BJ (cell line): ENCODE measurements at places on chromosomes 2 and 18.
A peak's percentile ranks its signal among the peaks of the same experiment; 100 is the strongest.

DNA sequence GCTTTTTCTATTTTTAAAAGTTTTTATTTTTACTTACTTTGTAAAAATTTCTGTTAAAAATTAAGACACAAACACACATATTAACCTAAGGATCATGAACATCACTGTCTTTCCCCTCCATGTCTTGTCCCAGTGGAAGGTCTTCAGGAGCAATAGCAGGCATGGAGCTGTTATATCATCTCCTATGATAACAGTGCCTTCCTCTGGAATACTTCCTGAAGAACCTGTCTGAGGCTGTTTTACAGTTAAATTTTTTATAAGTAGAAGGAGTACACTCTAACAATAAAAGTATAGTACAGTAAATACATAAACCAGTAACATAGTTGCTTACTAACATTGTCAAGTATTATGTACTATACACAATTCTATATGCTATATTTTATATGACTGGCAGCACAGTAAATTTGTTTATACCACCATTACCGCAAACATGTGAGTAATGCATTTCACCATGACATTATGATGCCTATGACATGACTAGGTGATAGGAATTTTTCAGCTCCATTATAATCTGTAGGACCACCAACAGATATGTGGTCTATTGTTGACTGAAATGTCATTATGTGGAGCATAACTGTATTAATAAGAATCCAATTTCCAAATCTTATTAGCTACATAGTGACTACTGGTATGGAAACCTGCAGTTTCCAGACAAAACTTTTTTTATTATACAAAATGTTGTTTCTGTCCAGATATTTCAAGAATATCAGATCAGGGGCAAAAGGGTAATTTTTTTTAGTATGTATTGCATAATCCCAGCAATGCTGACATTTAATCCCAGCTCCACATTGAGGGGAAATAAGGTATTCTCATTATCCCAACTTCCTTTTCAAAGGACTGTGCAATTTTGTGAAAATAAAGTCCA, 337.2 kb upstream of the SLC39A10 start:
- no peak for DNase-seq

DNA sequence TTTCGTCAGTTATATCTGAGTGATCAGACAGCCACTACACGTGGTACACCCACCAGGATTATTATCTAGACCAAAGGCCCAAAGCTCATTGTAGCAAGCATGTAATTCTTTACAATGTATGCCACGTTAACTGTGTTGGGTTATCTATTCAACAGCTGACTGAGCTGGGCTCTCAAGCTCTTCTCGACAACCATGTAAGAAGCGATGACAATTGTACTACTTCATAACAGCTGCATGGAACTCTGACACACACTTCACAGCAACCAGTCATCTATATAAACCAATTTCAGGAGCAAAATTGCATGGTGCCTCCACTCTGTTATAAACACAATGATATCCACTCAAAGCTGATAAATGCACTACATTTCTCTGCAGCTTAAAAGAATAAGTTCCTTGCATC, 701.8 kb downstream of the NR4A2 start:
- no peak for DNase-seq

DNA sequence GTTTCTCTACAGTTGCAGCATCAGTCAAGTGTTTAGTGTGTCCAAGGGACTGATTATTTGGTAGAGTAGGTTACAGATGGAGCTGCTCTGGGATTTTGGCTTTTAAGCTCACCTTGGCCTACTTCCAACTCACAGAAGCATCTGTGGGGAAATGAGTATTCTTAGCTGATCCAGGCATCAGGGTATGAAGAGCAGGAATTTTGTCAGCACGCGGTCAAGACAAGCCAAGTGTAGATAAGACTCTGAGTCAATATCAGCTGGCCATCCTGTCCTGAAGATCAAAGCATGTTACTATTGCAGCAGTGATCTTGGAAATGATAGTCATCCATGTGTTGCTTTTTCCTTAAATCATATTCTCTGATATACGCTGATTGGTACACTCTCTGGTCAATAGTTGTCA, 24.4 kb downstream of the SERPINB4 start:
- no peak for DNase-seq

- DNase-seq = no peak
These were observed 306.7 kb upstream of the CHST9 start for GRCh38 chr18:27491772-27492171.

DNA sequence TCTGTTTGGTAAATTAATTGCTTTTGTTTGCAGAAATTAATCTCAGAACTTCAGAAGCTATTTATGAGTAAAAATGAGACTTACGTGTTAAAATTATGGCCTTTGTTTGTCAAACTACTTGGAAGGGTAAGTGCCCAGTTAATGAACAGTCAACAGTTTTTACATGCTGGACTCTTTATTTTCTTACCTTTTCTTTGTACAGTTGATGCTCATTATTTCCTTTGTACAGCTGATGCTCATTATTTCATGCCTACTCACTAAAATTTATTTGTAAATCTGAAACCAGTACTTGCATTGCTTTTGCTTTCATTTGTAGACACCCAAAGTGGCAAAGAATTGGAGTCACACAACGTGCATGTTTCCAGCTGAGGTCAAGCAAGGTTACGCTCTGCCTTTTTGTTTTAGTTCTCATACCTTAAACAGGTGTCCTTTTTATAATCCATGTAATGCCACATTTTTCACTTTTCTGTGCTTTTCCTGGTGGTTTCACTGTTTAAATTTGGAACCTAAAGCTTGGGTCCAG, 13.3 kb downstream of the RIF1 start:
- DNase-seq = no peak

DNA sequence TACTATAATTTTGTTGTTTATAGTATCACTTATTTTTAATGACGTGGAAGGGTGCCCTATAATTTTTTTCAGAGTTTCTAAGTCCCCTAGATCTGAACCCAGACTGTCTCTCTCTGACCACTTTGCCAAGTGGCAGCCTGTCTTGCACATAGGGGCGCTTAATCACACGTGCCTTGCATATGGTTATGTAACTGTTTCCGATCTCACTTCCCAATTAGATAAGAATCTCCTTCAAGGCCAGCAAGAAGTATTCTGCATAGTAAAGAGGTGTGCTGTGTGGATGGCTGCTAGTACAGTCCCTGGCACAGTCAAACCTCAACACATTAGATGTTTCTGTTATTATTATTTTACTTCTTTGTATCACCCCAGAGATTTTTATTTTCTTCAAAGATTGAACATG, 197.8 kb upstream of the SIX2 start:
- DNase-seq = no peak

DNA sequence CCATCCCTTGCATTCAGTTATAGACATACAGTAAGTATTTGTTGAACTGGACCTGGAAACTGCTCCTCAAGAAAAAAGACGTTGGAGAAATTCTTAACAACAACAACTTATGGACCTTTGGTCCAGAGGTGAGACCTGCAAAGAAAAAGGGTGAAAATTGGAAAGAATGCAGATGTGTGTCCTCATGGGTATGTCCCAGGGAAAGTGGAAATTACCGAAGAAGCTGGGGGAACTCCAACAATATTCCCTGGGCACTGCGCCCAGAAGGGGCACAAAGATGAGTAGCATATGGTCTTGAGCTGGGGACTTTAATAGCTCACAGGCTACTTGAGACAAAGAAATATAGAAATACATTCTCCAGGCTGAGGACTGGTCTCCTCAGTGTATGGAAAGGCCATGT, 35.5 kb upstream of the YWHAQ start:
- no peak for DNase-seq

DNA sequence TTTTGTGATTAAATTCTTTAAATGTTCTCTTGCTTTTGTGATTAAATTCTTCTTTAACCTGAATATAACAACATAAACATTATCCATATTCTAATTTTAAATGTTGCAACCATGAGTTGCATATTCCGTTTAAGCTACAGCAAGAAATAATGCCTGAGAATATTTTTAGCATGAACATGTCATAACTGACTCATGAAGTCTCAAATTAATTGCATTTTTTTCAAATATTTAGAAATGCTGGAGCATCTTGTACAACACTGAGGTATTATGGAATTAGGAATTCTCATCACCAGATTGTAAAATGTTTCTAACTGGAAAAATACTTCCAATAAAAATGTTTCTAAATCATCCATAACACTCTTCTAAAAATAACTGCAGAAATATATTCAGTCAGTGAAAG, 14.7 kb downstream of the ROCK2 start:
- DNase-seq = peak; percentile 41

- no peak for DNase-seq
These were observed 59.7 kb upstream of the PMAIP1 start for GRCh38 chr18:59839931-59840685.

DNA sequence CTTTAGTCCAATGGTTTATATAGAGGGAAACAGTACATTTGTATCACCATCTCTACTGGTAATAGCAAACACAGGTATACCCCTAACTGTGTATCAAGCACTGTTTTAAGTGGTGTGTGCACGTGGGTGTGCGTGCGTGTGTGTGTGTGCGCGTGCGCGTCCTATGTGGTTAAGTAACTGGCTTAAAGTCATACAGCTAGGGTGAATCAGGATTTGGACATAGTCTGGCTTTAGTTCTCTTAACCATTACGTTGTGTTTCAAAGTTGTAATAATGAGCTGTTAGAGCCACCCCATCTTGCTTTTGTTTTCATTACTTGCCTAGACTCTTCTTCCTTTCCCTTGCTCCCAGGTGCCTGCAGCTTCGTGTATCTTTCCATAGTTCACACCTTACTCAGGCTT, 2.1 kb downstream of the HADHB start:
- DNase-seq = no peak

DNA sequence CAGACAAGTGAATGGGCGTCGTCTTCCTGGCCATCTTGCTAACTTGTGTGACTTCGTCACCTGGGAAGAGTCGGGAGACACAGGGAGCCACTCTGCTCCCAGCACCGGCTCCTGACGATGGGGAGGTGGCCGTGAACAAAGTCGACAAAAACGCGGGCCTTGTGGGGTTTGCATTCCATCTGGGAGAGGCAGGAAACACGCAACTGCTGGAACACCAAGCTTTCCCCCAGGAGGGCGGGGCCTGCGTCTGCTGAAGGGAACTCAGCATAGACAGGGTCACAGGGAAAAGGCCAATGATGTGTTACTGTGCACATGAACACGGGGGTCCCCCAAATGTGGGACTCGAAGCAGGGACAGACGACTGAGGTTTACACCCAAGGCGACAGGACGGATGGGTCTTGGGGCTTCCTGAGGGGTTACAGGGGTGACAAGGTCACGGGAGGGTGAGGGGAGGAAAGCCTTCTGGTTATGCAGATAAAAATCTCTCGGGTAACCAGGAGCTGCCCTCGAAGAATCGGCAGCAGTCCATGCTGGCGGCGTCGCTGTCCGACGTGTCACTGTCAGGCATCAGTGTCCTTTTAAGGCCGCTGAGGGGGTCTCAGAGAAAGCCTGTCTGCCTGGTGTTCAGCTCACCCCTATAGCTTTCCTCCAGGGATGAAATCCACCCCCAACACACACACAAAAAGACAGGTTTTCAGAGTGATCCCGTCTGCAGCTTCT, 28.2 kb upstream of the PRLH start:
- no peak for DNase-seq

GRCh38 chr2:168030862-168031624, 216.4 kb downstream of the STK39 start:
- DNase-seq = peak; percentile 21

DNA sequence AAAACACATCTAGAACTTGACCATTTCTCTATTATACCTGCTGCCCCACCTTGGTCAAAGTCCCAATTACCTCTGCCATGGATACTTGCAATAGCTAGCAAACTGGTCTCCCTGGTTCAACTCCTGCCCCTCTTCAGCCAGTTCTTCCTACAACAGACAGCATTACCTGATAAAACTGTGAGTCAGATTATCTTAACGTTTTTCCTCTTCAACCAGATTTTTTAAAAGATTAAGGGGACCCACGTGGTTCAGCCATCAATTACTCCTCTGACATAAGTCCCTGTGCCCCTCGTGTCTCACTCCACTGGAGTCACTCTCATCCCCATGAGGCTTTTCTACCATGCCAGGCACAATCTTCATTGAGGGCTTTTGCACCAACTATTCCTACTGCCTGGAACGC, 5.3 kb upstream of the ARHGAP15 start:
- DNase-seq = no peak

DNA sequence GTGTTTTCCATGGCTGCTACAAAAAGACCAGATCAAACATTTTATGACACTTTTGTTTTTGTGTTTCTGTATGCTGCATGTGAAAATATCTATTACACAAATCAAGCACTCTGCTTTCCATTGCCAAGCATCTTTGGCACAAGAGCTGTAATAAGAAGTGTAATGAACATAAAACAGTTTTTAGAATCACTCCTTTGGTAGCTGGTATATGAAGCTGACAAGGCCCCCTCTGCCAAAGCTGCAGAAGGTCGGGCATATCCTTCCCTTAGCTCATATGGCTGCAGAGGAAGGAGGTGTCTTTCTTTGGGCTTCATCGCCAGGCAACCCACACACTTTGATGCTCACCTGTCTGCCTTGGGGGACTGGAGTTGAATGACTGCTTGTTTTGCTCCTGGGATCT, 175.4 kb downstream of the TMEM247 start:
- no peak for DNase-seq

DNA sequence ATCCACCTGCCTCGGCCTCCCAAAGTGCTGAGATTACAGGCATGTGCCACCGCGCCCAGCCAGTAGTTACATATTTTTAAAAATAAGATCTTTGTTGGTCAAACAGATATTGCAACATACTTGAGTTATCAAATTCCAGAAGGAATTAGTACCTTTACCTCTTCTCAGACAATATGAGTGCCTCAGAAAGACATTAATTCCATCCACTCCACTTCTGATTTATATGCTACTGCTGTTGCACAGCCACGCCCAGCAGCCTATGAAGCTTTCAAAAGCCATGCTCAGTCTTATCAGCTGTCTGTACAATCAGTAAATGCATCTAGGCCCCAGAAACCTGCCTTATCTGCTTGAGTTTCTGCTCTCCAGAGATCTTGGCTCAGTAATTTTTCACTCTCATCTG, 47.8 kb downstream of the MEX3C start:
- no peak for DNase-seq

DNA sequence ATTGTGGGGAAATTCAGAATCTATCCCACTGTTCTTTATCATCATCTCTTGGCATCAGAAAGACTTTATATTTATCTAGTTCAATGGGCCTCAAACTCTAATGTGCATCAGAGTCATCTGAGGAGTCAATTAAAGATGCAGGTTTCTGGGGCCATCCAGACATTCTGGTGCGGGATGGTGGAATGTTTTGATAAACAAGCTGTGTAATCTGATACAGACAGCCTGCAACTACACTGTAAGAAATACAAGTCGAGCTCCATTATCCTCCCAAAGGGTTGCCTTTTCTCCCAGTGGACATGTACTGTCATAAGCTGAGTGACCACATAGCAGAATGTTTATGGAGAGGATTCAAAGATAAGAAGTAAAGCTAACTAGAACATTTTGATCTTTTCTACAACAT, 515.3 kb upstream of the DCC start:
- no peak for DNase-seq
